Vagina (tissue), 2 donors: ENCODE measurements at places on chromosomes 1 and 21. TPM values are rescaled to one million over a fixed set of nuclear protein-coding genes. Genes with fewer than 3 reads are reported as not detected.

The TTC3 gene
- total RNA-seq = 98.0 TPM

The PRKAA2 gene
- 3.7 TPM for total RNA-seq

The ELF3 gene
- 287 TPM for total RNA-seq

The C1orf94 gene
- total RNA-seq = not detected

The TP73 gene
- 8.1 TPM for total RNA-seq

The RSPH1 gene
- not detected for total RNA-seq

The SERPINC1 gene
- not detected for total RNA-seq

DNA sequence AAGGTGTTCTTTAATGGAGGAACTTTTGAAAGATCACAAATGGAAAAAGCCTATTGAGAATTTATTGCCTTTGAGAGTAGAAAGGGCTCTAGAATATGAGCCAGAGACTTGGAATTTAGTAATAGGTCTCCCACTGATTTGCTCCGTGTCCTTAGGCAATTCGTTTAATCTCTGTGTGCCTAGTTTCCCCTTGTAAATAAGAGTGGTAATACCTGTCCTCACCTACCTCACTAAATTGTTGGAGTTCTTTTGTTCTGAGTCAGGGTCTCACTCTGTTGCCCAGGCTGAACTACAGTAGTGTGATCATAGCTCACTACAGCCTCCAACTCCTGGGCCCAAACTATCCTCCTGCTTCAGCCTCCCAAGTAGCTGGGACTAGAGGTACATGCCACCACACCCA is 15.0 kb upstream of the TEKT2 start:
- DNase-seq = no peak

DNA sequence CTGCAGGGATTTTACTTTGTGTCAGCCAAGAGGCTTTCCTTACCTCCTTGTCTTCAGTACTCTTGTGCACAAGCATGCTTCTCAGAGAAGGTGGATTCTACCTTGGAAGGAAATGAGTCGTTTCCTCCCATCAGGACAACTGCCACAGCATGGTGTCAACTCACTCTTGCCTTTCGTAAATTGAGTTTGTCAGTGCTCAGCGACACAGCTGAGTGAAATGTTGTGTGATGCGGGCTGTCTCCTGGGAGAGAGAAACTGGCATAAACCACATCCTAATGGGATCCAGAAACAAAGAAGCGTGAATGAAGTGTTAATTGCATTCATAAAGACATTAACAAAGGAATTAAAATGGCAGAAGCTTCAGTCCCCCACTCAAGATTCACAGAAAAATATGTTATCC is 51.5 kb upstream of the SLC22A15 start:
- DNase-seq = no peak

DNA sequence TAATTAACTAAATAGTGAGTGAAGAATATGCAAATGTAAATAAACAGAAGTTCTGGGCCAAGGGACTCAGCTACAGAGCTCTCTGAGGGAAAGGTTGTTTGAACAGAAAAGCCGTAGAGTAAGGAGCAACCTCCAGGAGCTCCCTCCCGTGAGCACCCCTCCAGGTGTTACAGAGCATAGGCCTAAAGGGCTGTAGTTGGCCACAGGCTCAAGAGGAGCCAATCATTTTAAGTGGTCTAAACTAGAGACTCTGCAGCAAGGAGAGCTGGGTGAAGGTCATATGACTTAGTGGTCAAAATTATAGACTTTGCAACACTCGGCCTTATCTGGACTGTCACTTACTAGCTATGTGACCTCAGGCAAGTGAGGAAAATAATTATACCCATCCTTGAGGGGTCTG is 19.1 kb upstream of the RXRG start:
- peak; percentile 47 for DNase-seq

DNA sequence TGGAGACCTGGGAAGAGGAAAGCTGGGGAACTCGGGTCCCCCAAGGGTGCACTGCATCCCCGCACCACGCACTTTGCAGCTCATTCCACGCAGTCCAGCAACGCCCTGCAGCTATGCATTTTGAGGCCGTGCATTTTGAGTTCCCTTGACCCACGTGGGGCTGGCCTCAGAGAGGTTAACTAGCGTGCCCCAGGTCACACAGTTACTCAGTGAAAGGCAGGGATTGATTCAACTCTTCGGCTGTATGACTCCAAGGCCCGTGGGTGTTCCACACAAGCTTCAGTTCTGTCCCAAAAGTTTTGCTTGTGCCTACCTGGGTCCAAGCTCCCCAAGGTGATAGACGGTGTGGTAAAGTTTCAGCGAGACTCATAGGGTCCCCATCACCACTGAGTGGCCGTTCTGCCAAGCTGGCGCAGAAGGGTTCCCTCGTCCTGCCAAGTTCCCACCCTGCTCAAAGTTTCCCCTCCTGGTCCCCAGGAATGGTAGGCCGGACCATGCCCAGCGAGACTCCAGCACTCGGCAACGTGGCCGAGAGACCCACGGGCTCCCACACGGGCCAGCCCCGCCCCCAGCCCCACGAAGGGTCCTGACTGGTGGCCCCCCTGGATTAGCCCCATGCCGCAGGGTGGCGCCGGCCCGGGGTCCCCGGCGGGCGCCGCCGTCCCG is 611 bp downstream of the HSPG2 start:
- no peak for DNase-seq

GRCh38 chr1:185453496-185454192 is 136.6 kb upstream of the IVNS1ABP start:
- no peak for DNase-seq

DNA sequence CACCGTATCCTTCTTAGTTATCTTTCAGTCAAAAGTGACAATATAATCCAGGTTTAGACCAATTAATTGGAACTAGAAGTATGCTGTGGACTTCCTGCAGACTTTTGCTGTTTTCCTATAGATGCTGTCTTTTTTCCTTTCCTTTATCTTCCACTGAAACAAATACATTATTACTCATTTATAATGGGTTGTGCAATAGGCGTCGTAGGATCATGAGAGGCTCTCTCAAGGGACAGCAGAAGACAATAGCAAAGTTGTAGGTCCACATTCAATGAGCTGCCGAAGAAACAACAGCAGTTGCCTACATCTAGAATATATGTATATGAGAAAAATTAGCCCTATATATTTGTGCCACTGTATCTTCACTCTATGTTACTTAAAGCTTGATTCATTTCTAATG is 371.6 kb downstream of the AMY1C start:
- DNase-seq = no peak

DNA sequence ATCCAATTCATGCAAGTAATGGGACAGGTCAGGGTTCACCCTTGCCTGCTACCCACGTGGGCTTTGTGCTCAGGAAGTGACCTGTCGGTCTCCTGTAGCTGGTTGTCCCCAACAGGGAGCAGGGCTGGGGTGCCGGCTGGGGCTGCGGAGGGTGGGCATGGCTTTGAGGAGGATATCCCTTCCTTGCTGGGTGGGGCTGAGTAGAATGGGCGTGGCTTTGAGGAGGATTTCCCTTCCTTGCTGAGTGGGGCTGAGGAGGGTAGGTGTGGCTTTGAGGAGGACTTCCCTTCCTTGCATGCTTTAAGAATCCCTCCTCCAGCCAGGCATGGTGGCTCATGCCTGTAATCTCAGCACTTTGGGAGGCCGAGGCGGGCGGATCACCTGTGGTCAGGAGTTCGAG is 151.3 kb downstream of the CLIC6 start:
- DNase-seq = no peak

GRCh38 chr1:11764519-11764918 is 2.5 kb downstream of the C1orf167 start:
- DNase-seq = no peak

- no peak for DNase-seq
Measured at GRCh38 chr1:6127587-6128163, 52.4 kb downstream of the CHD5 start.

GRCh38 chr1:187588917-187589316 is 760.2 kb downstream of the PLA2G4A start:
- DNase-seq = no peak
